ENCODE measurements at places on chromosomes 13 and 19. TPM values are rescaled to one million over a fixed set of nuclear protein-coding genes. Genes with fewer than 3 reads are reported as not detected.

GRCh38 chr19:42068756-42069571 lies 1.0 kb downstream of the GRIK5 start:
- DNase-seq, result no peak

DNA sequence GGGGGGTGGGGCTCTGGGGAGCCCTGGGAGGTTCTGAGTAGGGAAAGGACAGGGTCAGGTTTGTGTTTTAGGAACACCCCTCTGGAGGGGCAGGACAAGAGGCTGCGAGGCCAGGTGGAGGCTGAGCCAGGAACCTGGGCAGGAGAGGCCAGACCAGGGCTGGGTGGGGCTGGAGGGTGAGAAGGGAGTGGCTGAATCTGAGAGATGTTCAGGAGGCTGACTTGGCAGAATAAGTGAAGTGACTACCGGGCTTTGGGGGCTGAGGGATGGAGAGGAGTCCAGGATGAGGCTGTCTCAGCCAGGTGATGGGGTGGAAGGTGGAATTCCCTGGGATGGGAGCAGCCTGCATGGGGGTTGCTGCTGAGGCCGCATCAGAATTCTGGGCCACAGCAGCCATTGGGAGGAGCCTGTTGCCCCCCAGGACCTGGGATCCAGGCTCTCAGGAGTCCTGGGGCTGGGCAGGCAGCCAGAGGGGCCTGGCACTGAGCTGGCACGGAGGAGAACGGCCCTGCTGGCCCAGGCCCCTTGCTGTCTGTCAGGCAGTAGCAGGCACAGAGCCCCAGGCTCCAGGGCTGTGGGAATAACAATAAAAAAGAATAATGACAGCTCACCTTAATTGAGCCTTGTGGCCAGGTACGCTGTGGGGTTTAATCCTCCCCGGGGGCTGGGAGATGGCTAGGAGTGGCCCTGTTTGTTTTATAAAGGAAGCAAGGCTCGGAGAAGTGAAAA lies 3.3 kb downstream of the PPP5C start:
- DNase-seq, result peak; percentile 67

GRCh38 chr19:31671411-31672035 lies 322.3 kb upstream of the TSHZ3 start:
- DNase-seq, result peak; percentile 19

DNA sequence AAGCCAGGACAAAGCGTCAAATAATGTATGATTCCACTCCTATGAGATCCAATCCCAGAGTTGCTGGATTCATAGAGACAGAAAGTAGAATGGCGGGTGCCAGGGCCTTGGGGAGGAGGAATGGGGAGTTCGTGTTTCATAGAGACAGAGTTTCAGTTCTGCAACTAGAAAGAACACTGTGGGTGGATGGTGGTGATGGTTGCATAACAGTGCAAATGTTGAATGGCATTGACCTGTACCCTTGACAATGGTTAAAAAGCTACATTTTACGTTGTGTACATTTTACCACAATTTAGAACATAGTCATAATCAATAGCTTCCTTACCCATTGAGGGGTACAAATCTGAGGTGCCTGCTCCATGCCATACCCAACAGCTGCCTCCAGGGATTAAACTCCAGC lies 33.4 kb downstream of the MBD3L2B start:
- no peak for DNase-seq

DNA sequence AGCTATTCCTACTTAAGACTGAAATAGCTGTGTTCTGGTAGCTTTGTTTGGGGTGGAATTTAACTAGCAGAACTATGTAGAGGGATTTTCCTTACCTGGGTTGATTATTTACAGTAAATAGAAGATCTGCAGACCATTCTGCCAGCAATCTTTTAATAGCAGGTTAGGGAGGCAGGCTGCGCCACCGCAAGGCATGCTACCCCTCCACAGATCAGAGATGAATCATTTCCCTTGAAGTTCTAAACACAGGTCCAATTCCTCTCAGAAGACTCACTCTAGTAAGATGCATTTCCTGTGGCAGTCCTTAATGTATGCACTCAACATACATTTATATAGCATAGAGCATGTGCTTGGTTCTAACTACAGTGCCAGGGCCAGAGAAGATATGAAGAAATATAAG lies 109.0 kb downstream of the TNFRSF19 start:
- DNase-seq, result peak; percentile 71

DNA sequence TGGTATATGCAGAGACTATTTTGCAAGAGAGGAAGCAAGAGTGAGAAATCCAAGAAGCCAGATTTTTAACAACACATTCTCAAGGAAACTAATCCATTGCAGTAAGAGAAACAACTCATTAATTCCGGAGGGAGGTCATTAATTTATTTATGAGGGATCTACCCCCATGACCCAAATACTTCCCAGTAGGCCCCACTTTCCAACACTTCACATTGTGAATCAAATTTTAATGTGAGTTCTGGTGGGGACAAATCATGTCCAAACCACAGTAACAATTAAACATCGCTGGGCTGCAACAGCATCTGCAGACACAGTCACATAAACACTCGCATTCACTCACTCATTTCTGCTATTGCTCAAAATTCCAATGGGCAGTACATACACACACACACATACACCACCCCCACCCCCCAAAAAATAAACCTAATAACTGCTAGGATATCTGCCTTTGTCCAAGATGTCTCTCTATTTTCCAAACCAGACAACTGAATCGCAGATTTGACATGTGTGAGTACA lies 1483.7 kb downstream of the PCDH9 start:
- no peak for DNase-seq

- no peak for DNase-seq
Observed at GRCh38 chr19:6498294-6499036, 3.6 kb downstream of the TUBB4A start.

- DNase-seq, result no peak
Observed at GRCh38 chr19:56147307-56147706, 6.2 kb downstream of the ZNF444 start.

DNA sequence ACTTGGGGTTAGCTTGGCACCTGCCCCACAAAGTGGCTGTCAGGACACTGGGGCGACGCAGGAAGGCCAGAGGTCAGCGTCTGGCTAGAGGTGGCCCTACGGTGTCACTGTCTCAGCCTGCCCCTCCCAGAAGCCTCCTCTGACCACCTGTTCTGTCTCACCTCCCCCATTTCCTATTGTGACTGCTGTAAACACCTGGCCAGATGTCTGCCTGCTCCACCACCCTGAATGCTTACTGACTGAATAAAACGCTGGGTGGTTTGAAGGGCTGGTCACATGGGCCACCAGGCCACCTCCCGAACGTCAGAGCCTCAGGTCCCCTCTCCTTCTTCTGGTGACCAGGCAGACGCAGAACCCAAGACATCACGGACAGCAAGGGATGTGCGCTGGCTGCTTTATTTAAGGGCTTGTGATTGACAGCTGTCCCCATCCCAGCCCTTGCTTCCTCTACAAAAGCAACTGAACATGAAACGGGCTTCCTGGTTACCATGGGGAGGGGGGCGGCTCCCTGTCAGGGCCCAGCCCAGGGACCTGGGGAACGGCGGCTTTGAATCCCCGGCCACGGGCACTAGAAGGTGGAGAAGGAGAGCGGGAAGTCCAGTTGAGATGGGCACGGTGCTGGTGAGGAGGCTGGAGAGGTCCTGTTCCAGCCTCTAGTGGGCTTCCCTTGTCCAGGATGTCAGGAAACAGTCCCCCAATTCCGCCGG lies 6.2 kb downstream of the ELOF1 start:
- DNase-seq, result no peak

The FXYD1 gene
- total RNA-seq, result not detected

GRCh38 chr13:50319635-50320255 lies 304.5 kb downstream of the KCNRG start:
- no peak for DNase-seq

The IGFL2 gene
- 0.40 TPM for total RNA-seq

The EFNA2 gene
- not detected for total RNA-seq

GRCh38 chr13:68509734-68510621 lies 1279.8 kb upstream of the PCDH9 start:
- DNase-seq, result no peak

The LAIR1 gene
- total RNA-seq, result 7.7 TPM

The OVOL3 gene
- total RNA-seq, result not detected

DNA sequence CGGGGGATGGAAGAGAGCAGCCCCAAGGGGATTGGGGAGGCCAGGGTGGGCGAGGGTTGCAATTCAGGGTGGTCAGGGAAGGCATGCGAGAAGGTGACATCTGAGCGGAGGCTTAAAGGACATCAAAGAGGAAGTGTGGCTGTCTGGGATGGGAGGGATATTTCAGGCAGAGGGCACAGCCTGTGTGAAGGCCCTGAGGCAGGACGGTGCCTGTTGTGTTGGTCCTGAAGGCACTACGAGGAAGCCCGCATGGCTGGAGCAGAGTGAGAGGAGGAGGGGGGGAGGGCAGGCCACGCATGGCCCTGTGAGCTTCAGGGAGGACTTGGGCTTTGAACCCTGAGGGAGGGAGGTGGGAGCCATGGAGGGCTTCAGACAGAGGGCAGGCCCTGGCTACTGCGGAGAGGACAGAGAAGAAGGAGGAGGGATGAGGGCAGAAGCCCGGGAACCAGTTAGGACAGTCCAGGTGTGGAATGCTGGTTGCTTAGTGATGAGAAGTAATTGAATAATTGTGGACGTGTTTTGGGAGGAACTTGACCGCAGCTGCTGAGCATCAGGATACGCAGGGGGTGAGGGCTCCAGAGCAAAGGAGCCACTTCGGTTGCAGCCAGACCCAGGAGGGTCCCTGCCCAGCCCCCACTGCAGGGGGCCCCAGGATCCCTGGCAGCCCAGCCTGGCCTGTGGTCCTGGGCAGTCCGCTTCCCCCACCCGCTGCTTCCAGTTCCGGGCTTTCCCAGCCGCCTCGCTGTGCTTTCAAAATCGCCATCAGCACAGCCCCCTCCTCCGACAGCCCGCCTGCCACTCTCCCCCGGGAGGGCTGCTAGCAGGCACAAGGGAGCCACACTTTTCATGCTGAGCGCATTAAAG lies 6.2 kb downstream of the TLE6 start:
- DNase-seq, result no peak

- peak; percentile 66 for DNase-seq
Observed at GRCh38 chr13:102609696-102610095, 12.9 kb downstream of the TPP2 start.

The FFAR3 gene
- 0.21 TPM for total RNA-seq

The CACNA1A gene
- total RNA-seq, result 0.28 TPM

GRCh38 chr19:44282846-44283245 lies 22.0 kb downstream of the ZNF235 start:
- DNase-seq, result no peak

DNA sequence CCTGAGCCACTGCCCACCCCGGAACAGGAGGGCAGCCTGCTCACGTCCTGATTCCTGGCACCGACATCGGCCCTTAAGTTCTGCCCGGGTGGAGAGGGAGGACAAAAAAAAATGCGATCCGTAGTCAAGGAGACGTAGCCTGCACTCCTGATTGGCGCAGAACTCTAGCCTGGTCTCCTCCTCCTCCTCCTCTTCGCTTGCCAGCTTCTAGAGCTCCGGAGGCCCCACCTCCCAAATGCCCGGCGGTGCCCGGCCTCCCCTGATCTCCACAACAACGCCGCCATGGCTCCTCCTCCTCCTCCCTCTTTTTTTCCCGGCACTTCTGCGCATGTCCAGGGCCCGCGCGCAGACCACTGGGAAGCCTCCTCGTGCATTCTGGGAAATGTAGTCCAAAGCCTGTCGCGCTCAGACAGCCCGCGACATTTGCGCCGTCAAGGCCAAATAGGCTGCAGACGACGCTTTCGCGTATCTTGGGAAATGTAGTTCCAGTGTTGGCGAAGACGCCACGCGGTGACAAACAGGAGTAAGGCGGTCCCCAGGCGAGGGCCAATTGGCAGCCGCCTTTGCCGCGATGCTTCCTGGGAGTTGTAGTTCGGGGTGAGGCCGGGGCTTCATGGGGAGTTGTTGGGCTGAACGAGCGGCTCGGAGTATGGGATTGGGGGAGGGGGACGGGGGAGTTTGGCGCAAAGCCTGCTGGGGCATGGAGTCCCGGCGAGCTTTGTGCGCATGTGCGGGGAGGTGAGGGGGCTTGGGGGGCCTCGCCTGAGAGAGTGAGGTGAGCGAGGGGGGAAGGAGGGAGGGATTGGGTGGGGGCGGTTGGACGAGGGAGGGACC lies at the start of gene ZNF444:
Gene ZNF444, plus strand, starts transcription at position 705 of the 834 bp plus-strand sequence. CDS start 5,625 bp downstream, outside the sequence.
- DNase-seq, result peak; percentile 100

GRCh38 chr13:43157796-43158195 lies 134.4 kb downstream of the DNAJC15 start:
- no peak for DNase-seq

The CADM4 gene
- total RNA-seq, result 0.28 TPM

Measured in activated CD4-positive, alpha-beta T cell treated with anti-CD3 and anti-CD28 coated beads, Interleukin-2, amount 10 ng/mL, durations not matched to agents 24 days and 14 days (primary cell).